Dermis blood vessel endothelial cell (primary cell): ENCODE measurements at places on chromosomes 12 and 14. TPM values are rescaled to one million over a fixed set of nuclear protein-coding genes. Genes with fewer than 3 reads are reported as not detected.

YBX3 gene
- total RNA-seq = 148 and 179 TPM in 2 replicates

ABCD2 gene
- not detected in 2 replicates for total RNA-seq

PMCH gene
- 0.23 TPM in 1 of 2 replicates, not detected in the other for total RNA-seq

GPR137C gene
- total RNA-seq = 1.4 and 2.2 TPM in 2 replicates

GARIN6 gene
- total RNA-seq = not detected in 2 replicates

RGS6 gene
- not detected in 2 replicates for total RNA-seq

DNA sequence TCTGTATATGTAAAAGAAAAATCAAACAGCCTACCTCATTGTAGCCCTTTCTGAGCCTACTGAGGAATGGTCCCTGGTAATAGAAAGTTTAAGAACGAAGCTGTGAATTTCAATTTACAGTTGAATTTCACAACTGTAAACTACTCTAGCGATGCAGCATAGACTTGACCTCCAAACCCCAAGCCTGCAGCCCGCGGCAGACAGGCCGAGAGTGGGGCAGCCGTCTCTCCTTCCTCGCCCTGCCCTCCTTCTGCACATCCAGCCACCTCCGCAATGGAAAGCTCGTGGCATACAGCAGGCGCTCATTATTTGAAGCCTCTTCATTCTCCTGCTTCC is 15.3 kb downstream of the RNASE2 start:
- DNase-seq = no peak

DNA sequence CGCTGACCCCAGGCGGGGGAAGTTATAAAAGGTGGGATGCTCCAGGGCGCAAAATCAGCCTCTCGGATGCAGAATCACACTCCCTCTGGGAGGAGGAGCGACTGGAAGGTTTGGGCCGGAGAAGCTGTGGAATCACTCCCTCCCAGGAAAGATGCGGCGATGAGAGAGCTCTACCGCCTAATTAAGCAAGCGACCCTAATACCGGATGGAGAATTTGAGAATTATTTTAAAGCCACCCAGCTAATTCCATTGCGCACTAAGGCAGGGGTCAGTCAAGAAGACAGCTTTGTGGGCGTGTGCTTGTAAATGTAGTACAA is 1.9 kb downstream of the COL2A1 start:
- DNase-seq = no peak

DNA sequence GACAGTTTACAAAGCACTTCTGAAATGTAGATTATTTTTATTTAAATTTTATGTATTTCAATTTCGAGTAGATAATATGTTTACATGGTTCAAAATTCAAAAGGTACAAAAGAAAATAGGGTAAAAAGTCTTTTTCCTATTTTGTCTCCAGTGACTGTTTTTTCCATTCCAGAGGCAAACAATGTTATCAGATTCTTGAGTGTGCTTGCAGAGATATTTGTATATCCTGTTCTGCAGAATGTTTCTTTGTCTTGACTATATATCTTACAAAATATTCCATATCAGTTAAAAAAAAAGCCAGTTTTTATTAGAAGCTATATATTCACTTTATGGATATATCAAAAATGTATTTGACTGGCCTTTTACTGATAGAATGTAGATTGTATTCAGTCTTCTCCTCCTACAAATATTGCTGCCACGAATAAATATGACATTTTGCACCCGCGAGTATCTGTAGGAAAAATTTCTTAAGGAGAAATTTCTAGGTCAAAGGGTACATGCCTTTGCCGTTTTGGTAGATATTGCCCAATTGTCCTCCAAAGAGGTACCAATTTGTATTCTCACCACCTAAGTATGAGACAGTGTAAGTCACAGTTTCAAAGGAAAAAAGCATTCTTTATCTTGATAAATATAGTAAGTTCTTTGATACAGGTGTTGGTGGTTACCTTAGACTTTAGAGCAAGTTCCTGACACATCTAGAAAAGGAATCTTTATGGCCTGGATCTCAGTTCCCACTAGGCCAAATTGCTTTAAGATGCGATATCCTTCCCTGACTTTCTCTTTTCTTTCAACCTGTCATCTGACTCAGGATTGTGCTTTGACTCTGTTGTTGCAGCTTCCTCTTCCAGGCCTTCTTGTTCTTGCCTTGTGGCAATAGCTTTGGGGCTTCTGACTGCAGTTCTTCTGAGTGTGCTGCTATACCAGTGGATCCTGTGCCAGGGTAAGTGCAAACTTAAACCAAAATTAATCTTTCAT is 2.3 kb downstream of the KLRG1 start:
- no peak for DNase-seq
